ENCODE measurements at places on chromosomes 12 and 14. TPM values are rescaled to one million over a fixed set of nuclear protein-coding genes. Genes with fewer than 3 reads are reported as not detected.
A peak's percentile ranks its signal among the peaks of the same experiment; 100 is the strongest.

DNA sequence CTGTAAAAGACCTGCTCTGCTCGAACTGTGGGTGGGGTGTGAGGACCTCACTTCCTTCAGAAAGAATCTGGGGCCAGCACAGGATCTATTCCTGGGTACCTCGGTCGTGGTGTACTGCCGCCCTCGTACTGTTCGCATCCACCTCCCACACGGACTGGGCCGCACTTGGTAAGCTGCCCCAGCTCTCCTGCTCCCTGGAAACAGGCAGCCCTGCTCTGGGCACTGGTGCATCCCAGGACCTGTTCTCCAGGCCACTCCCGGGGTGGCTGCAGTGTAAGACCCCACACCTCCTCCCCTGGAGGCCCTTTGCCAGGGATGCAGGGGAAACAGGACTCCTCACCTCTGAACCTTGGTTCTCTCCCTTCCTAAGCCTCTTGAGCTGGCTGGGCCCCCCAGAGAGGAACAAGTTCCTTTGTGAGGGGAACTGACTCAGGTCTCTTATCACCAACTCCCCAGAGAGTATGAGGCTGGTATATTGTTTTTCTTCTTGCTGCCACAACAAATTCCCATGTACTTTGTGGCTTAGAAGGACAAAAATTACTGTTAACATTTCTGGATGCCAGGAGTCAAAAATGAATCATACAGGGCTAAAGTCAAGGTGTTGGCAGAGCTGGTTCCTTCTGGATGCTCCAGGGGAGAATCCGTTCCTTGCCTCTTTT lies 276.5 kb downstream of the NUAK1 start:
- no peak for DNase-seq

DNA sequence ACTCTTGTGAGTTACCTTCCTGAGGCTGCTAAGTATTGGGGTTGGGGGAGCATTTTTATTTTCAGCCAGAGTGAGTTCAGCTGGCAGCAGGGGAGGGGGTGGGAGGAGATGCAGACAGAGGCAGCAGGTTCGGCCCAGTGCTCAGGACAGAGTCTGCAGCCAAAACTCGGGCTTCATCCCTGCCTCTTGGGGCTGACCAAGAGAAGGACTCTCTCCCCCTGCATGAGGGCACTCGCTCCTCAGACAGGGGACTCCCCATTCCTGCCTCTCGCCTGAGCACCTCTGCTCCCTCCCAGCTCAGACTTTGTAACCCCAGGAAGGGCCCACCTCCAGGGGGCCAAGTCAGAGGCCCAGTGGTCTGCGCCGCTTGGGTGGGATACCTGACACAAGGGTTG lies 1.1 kb upstream of the AKT1 start:
- DNase-seq, result no peak

- no peak for DNase-seq
Measured at GRCh38 chr12:132638541-132639408, 20.2 kb downstream of the P2RX2 start.

- no peak for DNase-seq
Measured at GRCh38 chr12:100326208-100326607, 30.7 kb upstream of the SLC17A8 start.

GRCh38 chr14:84806622-84807021 lies 723.3 kb upstream of the FLRT2 start:
- no peak for DNase-seq

GRCh38 chr12:77130193-77130592 lies 64.8 kb upstream of the E2F7 start:
- no peak for DNase-seq

- DNase-seq, result no peak
Measured at GRCh38 chr12:109393437-109394345, 46.0 kb downstream of the MYO1H start.

DNA sequence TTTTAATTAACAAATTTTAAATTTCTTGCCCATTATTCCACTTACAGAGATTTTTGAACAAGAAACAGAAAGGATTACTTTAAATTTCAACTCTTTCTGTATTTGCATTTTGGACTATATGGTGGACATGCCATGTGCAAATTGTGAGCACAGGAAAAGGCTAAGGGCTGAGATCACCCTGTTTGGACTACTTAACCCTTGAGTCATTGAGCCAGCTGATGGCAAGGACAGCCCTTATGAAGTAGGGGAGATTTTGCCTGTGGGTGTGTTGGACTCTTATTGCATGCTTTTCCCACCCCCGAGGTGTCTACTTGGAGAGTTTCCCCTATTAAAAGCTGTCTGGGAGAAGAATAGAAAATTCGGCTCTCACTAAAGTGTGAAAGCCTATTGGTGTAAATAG lies 17.2 kb downstream of the DERA start:
- DNase-seq, result no peak

DNA sequence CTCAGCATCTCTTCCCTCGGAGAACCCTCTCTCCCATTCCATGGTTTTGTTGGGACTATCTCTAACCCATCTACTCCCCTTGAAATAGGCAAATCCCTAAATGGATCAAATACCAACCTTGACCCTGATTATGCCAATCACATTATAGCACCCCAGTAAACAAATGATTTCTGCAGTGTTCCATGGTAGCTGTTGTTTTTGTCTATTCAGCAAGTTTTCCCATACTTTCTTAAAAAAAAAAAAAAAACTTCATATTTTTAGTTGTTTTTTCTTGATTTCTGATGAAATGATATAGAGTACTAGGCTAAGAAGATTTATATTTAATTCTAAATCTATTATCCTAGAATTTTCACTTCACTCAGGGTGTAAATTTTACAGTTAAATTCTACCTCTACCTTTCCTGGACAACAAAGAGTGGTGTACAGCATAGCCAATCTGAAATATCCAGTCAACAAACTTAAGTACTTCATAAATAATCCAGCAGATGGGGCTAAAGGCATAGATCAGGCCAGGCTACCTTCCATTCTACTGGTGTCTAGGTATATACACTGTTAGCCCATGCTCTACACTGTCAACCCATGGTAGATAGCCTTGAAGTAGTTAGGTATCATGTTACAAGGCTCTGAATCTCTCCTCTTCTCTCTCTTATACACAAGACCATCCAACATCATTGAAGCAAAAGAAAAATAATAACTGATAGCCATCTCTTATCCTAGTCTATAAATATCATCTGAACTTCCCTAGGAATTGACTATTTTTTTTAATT lies 82.2 kb downstream of the PLEKHG7 start:
- no peak for DNase-seq

- DNase-seq, result no peak
Measured at GRCh38 chr14:73936548-73936947, 13.3 kb downstream of the FAM161B start.

GRCh38 chr12:8852119-8852518 lies 29.7 kb downstream of the A2ML1 start:
- no peak for DNase-seq

DNA sequence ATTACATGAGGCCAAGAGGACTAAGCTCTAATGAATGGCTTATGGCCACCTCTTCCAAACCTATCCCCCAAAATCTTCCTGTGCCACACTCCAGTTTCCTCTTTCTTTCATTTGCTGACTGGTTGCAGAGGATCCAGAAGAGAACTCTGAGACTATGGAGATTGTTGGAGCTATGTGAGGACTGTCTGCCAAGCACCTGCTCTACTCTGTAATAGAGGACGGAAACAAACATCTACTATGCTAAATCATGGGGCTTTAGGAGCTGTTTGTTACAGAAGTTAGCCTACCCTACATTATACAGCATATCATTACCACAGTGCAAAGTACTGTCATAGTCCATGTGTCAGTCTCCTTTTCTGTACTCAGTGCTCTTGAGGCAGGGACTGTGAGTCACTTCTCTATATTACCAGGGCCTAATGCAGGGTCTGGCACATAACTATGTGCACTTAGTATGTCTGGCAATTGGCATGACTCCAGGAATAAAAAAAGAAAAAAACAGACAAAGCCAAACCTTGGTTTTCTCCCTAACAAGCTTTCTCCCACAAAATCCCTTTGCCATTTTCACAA lies 95.1 kb downstream of the RPAP3 start:
- no peak for DNase-seq

GRCh38 chr14:58914279-58914855 lies 274.1 kb upstream of the DAAM1 start:
- no peak for DNase-seq

GRCh38 chr14:104751539-104752422 lies 1.2 kb upstream of the SIVA1 start:
- DNase-seq, result no peak

DNA sequence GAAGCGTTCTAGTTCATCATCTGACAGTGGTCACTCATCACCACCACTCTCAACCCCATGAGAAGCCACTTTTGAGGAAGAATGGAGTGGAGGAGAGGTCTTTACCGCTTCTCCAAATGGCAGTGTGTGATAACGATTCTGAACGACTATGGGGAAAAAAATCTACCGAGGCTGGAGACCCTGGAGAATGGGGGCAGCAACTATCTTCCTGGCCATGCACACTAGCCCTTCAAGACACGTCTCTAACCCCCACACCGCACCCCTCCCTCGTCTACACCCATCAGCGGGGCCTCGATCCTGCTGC lies 365 bp downstream of the ING4 start:
- DNase-seq, result no peak

DNA sequence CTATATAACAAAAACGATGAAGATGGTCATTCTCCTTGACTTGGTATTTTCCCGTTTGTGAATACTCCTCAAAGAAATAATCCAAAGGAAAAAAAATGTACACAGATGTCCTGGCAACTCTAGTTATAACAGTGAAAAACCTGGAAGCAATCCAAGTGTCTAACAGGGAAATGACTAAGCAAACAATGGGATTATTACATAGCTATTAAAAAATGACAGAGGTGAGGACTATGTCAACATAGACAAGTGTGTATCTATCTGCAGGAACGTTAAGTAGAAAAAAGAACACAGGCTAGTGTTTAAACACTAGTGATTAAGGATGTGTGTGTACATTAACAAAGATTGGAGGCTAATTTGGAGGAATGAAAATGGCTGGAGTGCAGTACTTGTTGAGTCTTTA lies 5.9 kb upstream of the APOLD1 start:
- DNase-seq, result no peak

- no peak for DNase-seq
Measured at GRCh38 chr14:33629792-33630191, 321.1 kb downstream of the EGLN3 start.

DNA sequence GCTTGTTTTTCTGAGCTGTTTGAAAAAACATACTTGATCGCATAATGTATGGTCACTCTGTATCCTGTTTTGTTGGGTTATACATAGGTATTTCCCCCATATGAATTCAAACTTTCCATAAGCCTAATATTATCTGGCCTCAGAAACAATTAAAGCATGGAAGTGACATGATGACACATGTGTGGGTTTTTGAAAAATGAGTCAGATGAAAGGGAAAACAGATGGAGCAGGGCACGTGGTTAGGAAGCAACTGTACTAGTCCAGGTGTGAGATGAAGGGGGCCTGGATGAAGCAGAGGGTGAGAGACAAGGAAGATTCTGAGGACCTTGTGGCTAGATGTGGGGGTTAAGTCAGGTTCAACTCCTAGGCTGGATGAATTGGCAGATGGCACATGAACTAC lies 92.7 kb upstream of the DNM1L start:
- no peak for DNase-seq

DNA sequence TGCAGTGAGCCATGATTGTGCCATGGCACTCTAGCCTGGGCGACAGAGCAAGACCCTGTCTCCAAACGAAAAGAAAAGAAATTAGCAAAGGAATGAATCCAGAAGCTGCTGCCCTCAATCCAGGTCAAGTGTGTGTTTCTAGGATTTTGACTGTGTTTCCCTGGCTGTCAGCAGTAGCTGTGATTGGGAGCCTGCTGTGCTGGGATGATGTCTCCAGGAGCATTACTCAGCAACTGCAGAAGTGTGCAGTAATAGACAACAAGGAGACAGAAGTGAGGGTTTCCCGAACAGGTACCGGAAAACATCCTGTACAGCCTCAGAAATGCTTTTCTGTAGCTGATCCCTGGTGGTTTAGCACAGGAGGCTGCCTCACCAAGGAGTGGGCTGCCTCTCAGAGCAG lies 492.5 kb downstream of the FUT8 start:
- no peak for DNase-seq

DNA sequence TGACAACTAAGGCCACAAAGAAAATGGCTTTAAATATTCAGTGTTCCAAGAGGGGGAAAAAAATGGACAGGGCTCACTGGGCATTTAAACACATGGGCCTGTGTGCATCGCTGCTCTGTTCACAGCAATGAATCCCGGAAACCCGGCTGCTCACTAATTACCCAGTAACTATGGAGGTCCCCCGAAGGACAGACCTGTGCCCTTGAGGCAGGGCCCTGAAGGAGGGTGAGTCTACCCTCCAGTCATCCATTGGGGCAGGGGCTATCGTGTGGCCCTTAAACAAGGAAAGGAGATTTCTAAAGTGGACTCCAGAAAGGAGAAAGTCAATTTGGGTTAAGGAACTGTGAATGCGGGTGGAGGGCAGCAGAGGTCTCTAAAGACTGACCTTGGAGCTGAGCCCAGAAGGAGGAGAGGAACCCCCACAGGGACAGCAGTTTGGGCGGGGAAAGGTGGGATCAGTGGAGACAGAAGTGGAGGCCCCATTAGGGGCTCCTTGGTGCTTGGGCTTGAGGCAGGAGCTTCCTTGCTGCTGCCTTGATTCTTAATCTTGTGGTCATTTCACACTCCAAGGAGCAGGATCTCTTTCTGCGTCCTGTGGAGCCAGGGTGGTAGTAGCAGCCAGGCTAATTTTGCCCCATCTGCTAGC lies 1.4 kb upstream of the CLMN start:
- no peak for DNase-seq

DNA sequence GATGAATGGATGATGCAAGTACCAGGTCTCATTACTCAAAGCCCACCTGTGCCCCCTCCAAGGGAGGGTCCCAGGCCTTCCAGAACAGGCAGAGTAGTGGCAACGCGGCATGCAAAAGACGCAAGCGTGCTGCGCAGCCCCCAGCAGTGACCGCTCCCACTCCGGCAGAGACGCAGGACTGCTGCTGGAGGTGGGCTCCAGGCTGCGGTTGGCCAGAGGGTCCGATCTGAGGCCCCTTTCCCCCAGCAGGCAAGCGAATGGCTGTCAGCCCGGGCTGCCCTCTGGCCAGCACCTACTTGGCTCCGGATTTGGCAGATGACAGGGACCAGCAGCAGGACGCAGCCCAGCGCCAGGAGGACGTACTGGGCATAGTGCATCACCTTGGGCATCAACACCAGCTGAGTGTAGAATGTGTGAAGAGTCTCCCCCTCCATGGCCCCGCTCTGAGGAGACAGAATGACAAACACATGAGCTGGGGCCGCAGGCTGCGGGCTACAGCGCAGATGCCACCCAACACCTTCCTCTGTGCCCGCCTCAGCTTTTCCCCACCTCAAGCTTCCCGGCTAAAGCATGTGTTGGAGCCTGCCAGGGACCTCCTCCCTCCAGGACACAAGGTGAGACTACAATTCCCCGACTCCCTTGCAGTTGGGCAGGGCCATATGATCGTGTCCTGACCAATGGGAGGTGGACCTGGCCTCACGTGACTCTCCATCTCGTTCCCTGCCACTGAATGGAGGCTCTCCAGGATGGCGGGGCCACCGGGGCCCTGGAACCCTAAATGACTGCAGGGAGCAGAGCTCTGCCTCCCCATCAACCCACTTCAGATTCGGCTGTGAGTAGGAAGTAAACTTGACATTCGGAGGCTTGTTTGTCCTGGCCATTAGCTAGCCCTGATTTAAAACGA lies 77.4 kb downstream of the SCARB1 start:
- peak; percentile 90 for DNase-seq

NPFF gene
- total RNA-seq, result not detected

RNASE7 gene
- not detected for total RNA-seq

GLT1D1 gene
- total RNA-seq, result 0.50 TPM

RECQL gene
- 23.9 TPM for total RNA-seq

DENND5B gene
- total RNA-seq, result 28.7 TPM

ERBB3 gene
- 5.2 TPM for total RNA-seq

SDSL gene
- 7.0 TPM for total RNA-seq

TIMM9 gene
- 35.1 TPM for total RNA-seq

CHFR gene
- 21.7 TPM for total RNA-seq

RTL1 gene
- not detected for total RNA-seq

ZNF410 gene
- 28.8 TPM for total RNA-seq

FAM186B gene
- total RNA-seq, result 0.29 TPM
